ENCODE measurements at places on chromosomes 12 and 14.

- no peak for DNase-seq
Observed at GRCh38 chr12:46711756-46712155, 114.0 kb downstream of the SLC38A4 start.

- DNase-seq: peak; percentile 87
Observed at GRCh38 chr14:95597784-95598211, 62.9 kb downstream of the GLRX5 start.

- no peak for DNase-seq
Observed at GRCh38 chr12:4505376-4505986, 33.2 kb upstream of the RAD51AP1 start.

GRCh38 chr14:52021957-52022600 is 32.7 kb downstream of the RTRAF start:
- no peak for DNase-seq

DNA sequence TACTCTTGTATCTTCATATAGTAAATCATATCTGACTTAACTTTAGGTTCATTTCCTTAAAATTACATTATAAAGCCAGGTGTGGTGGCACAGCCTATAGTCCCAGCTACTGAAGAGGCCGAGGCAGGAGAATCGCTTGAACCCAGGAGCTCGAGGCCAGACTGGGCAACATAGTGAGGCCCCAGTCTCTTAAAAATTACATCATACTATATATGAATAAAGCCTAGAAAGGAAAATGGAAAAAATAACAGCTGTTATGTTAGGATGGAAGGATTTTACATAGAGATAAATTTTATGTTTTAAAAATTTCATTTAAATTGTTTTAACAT is 4.2 kb downstream of the HECTD1 start:
- DNase-seq: no peak

DNA sequence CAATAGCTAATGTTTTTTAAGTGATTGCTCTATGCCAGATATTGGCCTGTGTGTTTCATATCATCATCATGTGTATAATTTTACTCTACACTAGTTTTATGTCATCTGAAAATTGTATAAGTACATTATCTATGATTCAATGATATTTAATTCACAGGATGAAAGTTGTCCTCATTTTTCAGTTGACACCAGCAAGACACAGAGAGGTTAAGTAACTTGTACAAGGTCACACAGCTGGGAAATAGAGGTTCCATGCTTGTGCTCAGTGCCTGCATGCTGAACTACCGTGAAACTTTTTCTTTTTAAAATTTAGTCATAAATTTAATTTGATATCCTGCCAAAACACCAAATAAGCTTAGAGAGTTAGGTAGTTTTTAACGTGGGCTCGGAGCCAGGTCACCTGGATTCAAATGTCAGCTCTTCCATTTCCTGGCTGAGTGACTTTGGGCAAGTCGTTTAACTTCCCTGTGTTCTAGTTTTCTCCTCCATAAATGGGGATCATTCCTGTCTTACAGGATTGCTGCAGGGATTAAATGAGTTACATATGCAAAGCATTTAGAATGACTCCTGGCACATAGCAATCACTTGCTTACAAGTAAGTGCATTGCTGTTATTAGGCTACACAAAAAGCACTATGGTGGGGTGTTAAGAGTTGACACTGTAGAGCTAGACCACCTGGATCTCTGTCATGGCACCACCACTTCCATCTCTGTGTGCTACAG is 183.9 kb downstream of the ETV6 start:
- no peak for DNase-seq

Measured in NCI-H2227 treated with DMSO at 0.1 percent for 48 hours (cell line).